Activated naive CD4-positive, alpha-beta T cell treated with Interleukin-2 at 50 U/mL for 16 hours (primary cell): ENCODE measurements at places on chromosomes 4 and X.

GRCh38 chrX:105483011-105483410, 262.5 kb upstream of the TEX13A start:
- DNase-seq: no peak

GRCh38 chrX:100874325-100874724, at the start of gene NOX1:
TSS of gene NOX1 (minus strand) at chrX:100874359. CDS start at chrX:100874139, 220 bp downstream.
- DNase-seq: no peak

- DNase-seq: no peak
Measured at GRCh38 chr4:116099596-116099995, 985.8 kb downstream of the TRAM1L1 start.

GRCh38 chr4:7144374-7145290, 47.7 kb upstream of the SORCS2 start:
- no peak for DNase-seq

DNA sequence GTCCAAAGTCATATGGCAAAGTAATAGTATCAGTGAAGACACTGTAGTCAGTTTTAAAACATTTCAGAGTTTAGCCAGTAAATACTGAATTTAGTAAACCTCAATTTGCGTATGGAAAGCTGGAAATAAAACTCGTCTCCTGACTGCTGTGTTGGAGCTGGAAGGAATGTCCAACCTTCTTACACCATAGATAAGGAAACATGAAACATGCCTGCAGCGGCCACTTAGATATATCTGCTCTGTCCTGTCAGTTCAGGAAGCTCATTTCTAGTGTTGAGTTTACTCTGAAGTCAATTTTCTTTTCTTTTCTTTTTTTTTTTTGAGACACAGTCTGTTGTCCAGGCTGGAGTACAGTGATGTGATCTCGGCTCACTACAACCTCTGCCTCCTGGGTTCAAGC, 21.2 kb downstream of the ARHGAP10 start:
- no peak for DNase-seq

GRCh38 chr4:16075975-16076757, 7.7 kb downstream of the PROM1 start:
- DNase-seq: no peak

- DNase-seq: no peak
Measured at GRCh38 chr4:137474711-137475301, 57.5 kb downstream of the PCDH18 start.

DNA sequence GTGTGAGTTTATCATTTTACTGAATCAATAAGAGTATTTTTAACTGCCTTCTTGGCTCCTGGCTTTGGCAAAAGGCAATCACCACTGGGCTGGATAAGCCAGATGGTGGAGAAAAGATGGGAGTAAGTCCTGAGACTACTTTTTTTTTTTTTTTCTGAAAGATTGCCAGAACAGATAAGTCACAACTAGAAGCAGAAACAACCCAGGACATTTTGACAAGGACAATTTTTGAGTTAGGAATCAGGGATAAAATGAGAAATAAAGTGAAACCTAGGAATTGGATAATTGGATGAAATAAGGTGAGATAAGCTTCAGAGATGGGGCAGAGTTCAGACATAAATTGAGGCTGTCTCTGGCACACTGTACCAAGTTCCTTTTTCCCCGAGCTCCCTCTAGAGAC, 471.0 kb downstream of the KLHL13 start:
- no peak for DNase-seq

DNA sequence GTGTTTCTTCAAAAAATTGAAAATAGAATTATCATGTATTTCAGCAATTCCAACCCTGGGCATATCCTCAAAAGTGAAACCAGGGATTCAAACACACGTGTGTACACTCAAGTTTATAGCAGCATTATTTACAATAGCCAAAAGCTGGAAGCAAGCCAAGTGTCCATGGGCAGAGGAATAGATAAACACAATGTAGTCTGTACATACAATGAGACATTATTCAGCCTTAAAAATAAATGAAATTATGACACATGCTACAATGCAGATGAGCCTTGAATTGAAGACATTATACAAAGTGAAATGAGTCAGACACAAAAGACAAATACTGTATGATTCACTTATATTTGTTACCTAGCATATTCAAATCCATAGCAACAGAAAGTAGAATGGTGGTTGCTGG, 853.4 kb downstream of the STIM2 start:
- DNase-seq: no peak

DNA sequence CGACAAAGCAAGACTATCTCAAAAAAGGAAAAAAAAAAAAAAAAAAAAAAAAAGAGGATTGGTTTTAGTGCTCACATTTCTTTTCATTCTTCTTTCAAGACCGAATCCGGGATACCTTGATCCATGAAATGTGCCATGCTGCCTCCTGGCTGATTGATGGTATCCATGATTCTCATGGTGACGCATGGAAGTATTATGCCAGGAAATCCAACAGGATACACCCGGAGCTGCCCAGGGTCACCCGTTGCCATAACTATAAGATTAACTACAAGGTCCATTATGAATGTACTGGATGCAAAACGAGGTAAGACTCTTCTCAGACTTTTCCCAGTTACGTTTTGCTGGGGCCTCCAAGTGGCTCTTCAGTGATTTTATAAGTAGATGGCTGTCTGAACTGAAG, 6.1 kb downstream of the CXCR3 start:
- DNase-seq: no peak

DNA sequence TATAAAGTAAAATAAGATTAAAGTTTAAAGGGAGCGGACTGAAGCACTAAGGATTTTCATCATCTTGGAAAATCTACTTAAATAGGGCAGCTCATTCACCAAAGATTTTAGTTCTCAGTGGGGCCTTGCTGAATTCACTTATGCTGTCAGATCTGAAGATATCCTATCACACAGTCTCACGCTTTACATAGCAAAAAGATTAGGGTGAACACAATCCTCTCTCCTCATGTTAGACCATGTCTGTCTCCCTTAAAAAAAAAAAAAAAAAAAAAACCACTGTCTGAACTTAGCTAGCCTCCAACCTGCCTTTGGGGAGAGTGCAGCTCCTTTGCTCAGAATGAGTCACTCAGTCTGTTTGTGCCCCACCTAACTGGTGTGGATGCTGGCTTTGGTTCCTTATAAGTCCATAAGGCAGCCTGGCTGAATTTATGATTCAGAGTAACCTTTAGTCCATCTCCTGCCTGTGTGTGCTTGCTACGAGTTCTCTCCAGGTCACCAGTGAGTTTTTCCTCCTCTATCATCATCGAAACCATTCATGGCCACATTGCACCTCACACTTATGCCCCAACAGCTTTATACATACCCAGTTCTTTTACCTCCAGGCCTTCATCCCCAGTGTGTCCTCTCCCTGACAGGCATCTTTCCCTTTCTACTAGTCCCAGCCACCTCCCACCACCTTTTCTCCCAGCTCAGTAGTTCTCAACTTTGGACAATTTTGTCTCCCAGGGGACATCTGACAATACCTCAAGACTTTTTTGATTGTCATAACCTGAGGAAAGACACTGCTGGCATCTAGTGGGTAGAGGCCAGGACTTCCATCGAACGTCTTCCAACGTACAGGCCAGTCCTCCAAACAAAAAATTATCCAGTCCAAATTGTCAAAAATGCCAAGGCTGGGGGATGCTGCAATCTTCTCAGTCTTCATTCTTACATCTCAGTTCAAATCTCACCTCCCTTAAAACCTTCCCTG, 220.7 kb upstream of the EMCN start:
- DNase-seq: no peak

GRCh38 chrX:121028419-121028818, 19.0 kb upstream of the GLUD2 start:
- no peak for DNase-seq

- no peak for DNase-seq
Measured at GRCh38 chr4:188218392-188218791, 79.2 kb downstream of the TRIML1 start.

DNA sequence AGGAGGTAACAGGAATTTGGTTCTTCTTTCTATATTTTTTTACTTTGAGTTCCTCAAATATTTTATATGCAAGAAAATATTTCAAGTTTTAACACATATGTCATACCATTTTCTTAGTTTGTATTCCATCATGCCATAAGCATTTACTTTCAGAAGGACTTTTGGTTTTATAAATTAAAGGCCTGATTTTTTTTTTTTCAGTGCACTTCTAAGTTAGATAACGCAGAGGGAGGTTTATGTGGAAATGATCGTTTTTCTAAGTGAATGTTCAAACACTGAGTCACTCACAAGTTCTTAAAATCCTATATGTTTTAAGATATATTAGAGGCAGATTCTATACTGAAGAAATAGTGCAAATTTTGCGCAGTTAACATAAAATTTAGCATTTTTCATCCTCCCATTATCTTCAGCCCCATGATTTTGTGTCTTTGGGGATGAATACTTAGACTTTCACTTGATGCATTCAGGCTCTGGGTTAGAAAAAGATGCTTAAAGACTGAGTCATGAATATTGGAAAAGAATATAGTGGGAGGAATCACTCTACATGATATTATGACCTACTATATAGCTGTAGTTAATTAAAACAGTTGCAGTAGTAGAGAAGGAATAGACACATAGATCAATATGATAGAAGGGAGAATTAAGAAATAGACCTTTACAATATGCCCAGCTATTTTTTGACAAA, 54.9 kb downstream of the COL4A5 start:
- DNase-seq: no peak

- DNase-seq: no peak
Measured at GRCh38 chrX:11371106-11371505, 77.9 kb downstream of the AMELX start.

DNA sequence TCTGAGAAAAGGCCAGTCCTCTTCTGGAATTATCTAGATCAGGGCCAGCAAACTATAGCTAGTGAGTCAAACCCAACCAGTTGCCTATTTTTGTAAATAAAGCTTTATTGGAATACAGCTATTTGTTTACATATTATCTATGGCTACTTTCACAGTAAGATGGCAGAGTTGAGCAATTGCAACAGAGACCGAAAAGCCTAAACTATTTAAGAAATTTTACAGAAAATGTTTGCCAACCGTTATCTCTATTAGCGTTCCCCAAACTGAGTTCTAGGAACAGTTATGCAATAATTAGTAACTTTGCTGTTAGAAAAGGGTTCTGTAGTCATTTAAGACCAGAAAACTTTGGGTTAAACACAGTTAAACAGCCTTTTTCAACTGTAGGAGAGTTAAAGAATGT, 10.5 kb downstream of the TEX13B start:
- no peak for DNase-seq

GRCh38 chr4:161252520-161253141, 911.2 kb downstream of the FSTL5 start:
- DNase-seq: no peak

DNA sequence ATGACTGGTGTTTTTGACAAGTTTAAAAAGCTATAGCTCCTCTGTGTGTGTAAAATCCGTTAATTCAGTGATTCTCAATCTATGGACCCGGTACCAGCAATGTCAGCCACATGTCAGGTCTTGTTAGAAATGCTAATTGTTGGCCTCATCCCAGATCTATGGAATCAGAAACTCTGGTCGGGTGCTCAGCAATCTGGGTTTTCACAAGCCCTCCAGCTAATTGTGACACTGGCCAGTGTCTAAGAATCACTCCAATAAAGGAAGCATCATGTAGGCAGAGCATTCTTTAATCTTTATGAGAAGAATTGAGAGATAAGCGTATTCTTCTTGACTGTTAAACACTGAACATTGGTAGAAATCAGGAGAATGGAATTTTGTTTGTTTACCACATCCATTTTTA, 1498.2 kb upstream of the TENM3 start:
- DNase-seq: no peak

GRCh38 chr4:187467224-187467623, 528.3 kb upstream of the ZFP42 start:
- no peak for DNase-seq

DNA sequence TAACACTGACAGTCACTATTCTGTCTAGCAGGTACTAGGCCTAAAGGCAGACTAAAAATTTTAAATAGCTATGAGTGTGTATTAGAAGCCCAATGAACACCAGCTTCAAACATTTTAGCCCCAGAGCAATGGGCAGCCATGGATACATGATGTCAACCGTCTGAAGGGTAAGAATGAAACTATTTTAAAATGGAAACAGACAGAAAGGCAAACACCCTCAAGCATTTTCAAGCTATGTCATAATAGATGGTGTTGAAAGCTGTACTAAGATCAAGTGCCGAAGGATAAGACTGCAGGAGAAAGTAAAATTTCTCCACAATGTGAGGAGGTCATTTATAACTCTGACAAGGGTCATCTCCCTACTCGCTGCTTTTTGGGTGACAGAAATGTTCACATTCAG, 225.0 kb downstream of the COL25A1 start:
- no peak for DNase-seq

DNA sequence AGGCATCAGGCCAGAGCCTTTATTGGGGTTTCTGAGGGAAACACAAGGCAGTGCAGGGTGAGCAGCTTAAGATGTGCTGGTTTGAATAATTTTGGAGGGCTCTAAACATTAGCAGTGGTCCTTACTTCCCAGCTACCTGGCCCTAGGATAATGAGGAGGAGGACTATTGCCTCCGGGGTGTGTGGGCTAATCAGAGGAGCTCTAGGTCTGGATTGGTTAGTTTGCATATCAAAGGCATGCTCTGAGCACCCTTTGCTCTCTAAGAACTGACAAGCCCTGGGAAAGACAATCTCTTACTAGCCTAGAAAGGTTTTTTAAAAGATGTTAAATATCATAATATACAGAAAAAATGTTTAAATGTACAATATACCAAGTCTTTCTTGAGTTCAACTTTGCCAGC, 58.4 kb downstream of the RXFP1 start:
- no peak for DNase-seq

DNA sequence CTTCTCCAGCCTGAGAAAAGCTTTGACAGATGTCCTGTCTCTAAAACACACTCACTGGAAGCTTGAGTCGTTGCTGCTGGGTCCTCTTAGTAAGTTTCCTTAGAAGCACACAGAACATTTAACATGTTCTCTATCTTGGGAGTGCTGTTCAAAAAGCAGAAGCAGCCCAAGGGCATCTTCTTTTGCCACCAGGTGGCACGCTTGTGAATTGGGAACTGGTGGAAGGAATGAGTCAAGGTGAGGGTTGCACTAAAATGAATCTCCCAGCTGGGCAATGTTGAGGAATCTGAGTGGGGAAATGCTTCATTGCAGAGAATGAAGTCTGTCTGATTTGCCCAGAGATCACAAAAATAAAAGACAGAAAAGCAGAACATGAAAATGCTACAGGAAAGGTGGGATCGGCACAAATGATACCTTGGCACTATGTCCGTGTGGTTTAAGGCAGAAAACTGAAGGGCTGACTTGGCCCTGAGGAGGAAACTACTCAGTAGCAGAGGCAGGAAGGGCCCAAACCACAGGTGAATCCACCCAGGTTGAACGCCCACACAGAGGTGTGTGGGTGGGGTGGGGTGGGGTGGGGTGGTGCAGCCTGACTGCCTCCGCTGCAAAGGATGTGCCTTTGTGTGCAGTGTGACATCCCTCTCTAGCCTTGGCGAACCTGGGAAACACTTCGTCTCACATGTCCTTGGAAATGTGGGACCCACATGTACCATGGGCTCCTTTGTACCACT, 26.0 kb downstream of the KIT start:
- peak; percentile 52 for DNase-seq

- DNase-seq: no peak
Measured at GRCh38 chrX:41257801-41258200, 76.2 kb upstream of the DDX3X start.
